NCI-H1694 treated with DMSO at 0.1 percent for 48 hours (cell line): ENCODE measurements at places on chromosomes 13 and 19.
A peak's percentile ranks its signal among the peaks of the same experiment; 100 is the strongest.

- no peak for DNase-seq
Observed at GRCh38 chr13:57877601-57878000, 246.1 kb downstream of the PCDH17 start.

DNA sequence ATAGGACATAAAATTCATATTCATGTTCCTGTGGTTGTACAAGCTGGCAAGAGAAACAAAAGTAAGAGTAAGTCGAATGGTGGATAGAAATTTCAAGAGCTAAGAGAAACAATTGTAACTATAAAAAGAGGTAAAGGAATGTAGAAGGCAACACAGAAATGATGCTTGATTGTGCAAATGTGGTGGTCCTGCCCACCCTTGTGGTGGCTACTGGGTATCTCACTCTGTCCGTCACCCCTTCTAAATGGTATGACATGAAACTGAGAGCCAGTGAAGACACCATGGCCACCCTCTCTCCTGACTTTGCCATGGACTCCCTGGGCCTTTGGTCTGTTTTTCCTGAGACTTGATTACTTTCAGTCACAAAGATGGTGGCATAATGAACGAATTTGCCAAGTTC is 925.9 kb upstream of the SLITRK6 start:
- DNase-seq = no peak

DNA sequence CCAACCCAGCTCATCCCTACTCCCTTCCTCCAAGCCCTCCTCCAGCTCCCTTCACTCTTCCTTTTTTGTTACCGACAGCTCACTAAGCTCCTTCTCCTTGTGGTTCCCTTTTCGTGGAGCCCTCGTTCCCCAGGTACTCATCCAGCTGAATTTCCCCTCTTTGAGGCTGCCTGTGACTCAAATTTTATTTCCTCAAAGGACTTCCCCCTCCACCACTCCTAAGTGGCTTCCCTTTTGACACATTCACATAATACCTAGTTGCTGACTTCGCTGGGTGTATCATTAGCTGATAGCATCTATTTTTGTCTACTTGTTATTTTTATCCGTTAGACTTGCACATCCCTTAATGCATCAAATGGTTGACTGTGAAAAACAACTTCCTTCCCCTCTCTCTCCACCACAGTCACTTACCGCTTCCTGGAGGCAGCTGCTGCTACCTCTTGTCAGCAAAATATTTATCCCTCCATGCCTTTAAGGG is 14.5 kb downstream of the FFAR2 start:
- DNase-seq = no peak

DNA sequence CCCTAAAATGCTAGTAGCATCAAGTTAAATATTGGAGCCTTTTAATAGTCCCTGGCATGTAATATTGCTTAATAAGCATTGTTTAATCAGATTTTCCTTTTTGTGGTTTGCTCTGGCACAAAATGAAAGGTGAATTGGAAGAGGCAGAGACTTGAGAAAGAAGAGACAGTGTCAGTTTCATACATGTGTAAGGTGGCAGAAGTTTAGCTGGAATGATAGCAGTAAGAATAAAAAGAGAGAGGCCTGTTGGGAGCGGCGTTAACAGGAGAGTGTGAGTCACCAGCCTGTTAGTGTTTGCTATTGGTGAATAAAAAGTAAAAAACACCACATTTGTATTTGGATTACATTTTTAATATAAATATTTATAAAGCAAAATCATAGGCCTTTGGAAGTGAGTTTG is 145.3 kb downstream of the PDS5B start:
- no peak for DNase-seq

DNA sequence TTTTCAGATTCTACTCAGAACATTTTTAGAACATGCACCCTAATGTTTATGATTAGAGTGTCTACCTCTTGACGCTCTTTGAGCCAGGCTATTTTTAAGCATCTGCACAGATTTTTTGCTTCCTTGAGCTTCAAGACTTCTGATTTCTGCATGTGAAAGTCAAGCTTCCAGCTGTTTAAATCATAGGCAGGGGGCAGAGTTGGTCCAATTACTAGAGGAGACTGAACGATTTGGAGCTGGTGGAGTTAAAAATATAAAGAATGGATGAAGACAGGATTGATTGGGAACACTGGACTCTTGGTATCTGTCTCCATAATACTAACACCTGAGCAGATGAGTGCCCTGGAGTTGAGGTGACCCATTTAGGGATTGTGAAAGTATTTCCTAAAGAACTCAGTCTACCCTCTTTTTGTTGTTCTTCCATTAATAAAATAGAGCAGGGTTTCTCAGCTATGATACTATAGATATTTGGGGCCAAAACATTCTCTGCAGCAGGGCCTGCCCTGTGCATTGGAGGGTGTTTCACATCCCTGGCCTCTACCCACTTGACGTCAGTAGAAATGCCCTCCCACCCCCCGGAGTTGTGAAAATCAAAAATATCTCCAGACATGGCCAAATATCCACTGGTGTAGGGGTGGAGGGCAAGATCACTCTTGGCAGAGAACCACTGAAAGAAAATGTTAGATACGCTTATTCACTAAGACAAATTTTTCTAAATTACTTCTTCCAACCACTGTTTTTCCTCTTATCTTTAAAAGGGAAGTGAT is 160.1 kb downstream of the COG6 start:
- peak; percentile 22 for DNase-seq

DNA sequence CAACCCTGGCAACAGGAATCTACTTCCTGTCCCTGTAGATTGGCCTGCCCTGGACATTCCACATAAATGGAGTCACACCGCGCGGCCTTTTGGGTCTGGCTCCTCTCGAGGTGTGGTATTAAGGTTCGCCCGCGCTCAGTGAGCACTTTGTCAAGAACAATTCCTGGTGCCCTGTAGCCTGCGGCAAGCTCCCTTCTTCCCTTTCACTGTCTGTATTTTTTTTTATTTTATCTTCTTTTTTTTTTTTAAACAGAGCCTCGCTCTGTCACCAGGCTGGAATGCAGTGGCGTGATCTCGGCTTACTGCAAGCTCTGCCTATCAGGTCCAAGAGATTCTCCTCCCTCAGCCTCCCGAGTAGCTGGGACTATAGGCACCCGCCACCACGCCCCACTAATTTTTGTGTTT is 28.3 kb downstream of the PEX11G start:
- no peak for DNase-seq

DNA sequence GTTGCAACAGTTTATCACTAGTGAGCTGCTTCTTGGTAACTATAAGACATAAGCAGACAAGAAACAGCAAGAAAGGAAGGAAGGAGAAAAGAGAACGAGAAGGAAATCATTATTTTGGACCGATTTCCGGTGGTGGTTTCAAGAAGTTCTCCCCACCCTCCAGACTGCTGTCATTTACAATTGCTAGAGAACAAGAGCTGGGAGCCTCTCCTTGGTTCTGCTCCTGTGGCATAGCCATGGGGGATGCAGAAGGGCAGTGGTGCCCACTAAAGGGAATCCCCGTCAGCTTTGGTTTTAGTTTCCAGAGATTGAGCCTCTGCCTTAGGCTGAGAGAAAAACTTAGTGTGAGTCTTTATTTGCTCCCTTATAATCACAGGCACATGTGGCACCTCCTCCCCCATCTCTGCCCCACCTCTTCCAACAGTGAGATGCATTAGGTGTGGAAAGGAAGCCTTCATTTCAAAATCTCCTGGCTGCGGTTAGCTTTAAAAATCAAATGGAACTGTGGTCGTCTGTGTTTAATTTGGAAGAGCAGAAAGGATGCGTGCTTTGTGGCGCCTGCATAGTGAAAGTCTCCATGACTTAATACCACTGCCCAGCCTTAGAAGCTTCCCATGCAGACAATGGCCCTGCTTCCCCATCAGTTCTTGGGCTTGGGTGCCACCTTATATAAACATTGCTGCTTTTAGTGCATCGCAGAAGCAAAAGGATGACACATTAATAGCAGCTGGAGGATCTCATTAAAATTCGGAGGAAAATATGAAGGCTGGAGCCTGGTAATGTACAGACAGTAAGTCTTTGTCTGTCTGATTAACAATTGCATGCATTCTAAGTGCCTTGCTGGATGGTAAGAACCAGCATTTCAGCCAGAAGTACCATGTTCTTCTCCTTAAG is 25.0 kb downstream of the LRCH1 start:
- no peak for DNase-seq

- DNase-seq = no peak
Observed at GRCh38 chr19:1151917-1152587, 22.0 kb downstream of the SBNO2 start.

DNA sequence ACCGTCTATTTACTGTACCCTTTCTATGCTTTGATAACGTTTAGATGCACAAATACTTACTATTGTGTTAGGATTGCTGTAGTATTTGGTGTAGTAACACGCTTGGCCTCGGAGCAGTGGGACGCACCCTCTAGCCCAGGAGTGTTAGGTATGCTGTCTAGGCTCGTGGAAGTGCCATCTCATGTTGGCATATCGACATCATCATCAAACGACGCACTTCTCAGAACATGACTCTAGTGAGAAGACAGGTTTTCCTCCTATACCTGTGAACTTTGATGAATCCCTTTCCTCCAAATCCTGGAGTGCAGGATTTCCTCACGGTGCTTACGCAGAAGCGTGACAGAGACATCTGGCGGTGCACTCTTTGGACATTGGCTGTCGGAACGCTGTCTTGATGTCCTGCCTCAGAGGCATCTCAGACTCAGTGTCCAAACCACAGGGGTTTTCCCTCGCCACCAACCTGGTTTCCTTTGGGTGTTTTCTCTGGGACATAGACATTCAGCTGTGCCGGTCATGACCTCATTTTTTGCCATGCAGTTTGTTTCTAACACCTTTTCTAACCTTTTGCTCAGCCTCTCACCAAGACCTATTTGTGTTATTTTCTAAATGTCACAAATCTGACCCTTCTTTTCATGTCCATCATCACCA is 6.3 kb downstream of the SNRNP70 start:
- no peak for DNase-seq

DNA sequence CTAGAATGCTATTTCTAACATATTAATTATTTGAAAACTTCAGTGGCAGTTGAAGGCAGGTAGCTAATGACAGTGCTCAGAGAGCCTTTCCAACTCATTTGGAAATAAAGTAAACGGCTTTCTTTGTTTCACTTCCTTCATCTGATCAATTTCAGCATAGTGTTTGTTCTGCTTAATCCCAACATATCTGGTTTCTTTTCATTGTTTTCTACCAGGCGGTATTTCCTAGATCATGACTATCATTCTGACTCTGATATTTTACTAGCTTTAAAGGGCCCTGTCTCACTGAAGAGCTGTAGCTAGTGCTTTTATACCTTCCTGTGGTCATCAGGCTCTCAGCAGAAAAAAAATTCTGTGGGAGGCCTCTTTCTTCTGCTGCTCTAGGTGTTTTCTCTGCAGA is 178.6 kb downstream of the RBM26 start:
- DNase-seq = no peak

DNA sequence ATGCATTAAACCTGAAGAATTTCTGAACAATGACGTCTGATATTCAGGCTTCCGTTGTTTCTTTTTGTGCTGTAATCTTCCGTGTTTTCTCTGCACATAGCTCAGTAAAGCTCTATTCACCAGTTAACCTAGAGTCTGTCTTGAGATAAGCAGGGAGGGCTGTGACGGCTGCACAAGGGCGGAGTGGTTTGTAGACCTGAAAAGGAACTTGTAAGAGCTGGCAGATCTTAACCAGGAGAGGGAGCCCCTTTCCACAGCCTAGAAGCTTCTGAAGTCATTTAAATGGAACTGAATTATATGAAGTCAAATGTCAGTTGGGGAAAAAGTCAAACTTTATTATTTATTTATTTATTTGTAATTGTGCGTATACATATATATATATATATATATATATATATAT is 27.5 kb downstream of the DPRX start:
- DNase-seq = no peak

- no peak for DNase-seq
Observed at GRCh38 chr13:38767506-38768265, 80.8 kb downstream of the FREM2 start.

DNA sequence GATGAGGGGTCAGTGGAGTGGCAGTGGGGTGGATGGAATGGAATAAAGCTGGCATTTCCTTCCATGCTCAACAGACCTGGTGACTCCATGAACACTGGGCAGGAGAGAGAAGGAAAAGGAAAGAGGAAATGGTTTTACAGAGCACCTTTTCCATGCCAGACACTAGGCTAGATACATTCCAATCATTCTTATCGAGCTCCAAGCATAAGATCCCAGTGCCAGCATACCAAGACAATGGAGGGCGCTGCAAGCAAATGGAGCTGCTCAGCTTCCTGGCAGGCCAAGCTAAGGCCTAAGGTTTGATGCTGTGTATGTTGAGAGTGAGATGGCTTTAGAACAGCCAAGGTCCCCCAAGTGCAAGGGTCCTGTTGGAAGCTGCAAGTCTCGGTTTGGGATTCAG is 113.2 kb downstream of the HSPH1 start:
- DNase-seq = no peak

GRCh38 chr13:110697842-110698241 is 8.1 kb downstream of the CARS2 start:
- DNase-seq = no peak

DNA sequence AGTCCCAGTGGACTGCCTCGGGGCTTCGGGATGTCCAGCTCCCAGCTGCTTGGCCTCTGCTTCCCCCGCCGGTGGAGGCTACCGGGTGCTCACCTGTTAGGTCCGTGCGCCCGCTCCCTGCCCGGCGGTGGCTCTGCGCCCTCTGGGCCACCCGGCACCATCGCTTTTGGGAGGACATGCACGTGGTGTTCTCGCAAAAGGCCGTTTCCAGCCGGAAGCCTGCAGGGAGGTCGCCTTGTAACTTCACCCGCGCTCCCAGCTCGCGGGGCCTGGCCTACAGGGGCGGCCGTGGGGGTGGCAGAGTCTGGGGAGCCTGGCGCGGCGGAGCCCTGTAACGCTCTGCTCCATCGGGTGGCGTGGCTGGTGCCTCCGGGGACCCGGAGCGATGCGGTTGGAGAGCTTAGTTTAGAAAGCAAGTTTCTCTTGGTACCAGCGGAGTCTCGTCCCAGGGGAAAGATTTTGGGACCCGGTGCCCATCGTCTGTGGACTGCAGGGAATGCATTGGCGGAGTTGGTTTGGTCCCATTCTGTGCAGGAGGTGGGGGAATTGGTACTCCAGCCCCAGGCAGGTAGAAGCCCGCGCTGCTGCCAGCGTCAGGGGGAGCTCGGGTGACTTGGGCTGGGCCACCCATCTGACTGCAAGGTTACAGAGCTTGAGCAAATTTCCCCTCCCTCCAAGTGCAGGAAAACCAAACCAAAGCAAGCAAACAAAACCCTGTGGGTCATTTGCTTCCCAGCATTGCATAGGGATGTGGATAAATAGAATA is 673 bp downstream of the SPATA13 start:
- DNase-seq = no peak

DNA sequence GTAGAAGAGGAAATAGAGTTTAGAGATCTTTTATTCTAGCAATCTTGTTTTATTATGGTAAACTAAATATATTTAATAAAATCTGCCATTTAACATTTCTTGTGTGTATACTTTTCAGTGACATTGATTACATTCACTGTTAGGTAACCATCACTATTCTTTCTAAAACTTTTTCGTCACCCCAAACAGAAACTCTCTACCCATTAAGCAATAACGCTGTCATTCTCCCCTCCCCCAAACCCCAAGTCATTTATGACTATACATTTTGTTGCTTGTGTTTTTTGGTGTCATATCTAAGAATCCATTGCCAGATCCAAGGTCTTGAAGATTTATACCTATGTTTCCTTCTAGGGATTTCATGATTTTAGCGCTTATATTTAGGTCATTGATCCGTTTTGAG is 10.6 kb downstream of the URI1 start:
- DNase-seq = no peak
